ENCODE measurements at places on chromosomes 12 and 14.

- no peak overlapping the region for H3K4me3 ChIP-seq
- H3K27ac ChIP-seq, result no peak overlapping the region
- no peaks in the 10 kb centered on the region for H3K27me3 ChIP-seq
- no peaks in the 10 kb centered on the region for H3K36me3 ChIP-seq
- DNase-seq, result no peak
- peaks cover 4% of the 10 kb centered on the region for H3K4me1 ChIP-seq
Measured at GRCh38 chr14:87286826-87287225, 706.2 kb downstream of the GALC start.

DNA sequence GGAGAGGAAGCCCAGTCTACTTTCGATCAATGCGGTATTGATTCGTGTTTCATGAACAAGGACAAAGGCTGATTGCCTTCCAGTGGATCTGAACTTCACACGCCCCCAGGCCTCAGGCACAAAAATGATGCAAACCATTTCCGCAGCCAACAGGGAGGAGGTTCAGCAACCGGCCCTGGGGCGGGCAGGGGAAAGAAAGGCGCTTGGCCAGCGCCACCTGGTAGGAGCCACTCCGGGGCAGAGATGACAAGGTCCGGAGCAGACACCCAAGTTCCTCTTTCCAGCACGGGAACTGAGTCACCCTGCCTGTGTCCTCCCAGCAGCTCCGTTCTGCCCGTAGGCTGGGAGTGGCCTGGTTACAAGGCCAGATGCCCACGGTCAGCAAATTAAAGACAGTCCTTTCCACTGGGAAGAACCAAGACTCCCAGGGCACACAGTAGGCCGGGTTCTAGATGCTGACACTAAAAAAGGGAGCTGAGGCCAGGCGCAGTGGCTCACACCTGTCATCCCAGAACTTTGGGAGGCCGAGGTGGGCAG lies 136.3 kb downstream of the SCARB1 start:
- no peak for DNase-seq
- H3K4me1 ChIP-seq, result peaks cover 19% of the 10 kb centered on the region
- no peaks in the 10 kb centered on the region for H3K27me3 ChIP-seq
- H3K27ac ChIP-seq, result no peak overlapping the region

DNA sequence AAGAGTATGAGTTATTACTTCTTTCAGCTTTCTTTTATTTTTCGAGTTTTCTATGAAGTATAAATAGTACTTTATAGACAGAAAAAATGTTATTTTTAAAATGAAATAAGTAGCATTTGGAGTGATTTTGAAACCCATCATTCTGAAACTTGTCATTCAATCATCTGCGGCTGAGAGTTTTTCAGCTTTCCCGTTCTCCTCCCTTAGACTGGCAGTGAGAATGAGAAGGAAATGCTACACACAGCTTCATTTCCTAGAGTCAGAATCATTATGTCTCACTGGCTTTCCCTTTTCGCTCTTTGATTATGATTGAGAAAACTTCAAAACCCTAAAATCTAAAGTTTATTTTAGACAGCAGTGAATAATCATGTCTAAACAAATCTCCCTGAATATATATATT lies 33.7 kb upstream of the GNPNAT1 start:
- DNase-seq, result no peak
- H3K4me1 ChIP-seq, result peaks cover 4% of the 10 kb centered on the region
- H3K36me3 ChIP-seq, result no peaks in the 10 kb centered on the region
- H3K27ac ChIP-seq, result no peak overlapping the region
- H3K4me3 ChIP-seq, result no peak overlapping the region

DNA sequence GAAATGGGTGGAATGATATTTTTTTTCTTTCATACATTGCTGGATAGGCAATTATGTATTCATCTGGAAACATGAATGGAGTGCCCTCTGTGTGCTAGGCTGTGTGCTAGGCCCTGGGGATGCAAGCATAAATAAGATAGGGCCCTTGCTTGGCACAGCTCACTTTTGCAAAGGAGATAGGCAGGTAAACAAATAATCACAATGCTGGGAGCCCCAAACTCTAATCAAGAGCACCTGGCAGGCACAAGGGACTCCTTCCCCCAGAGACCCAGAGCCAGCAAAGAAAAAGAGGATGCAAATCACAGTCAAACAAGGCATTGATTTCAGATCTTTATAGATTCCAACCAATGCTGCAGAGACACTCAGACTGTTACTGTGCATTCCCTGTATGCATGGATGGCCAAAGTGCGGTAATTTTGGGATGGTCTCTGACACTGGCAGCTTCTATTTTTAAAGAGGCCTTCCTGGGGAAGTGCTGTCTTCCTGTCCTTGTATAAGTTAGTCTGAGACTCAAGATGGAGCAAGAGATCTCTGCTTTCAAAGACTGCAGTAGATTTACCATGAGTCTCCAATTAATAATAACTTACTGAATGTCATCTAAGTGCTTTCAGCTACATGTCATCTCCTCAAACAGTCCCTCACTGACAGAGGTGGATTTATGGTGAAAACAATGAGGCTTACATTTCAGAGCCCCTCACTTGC lies 45.1 kb upstream of the CPM start:
- no peak overlapping the region for H3K27ac ChIP-seq
- no peaks in the 10 kb centered on the region for H3K27me3 ChIP-seq
- no peak overlapping the region for H3K4me3 ChIP-seq
- H3K4me1 ChIP-seq, result peaks cover 21% of the 10 kb centered on the region
- no peak for DNase-seq

DNA sequence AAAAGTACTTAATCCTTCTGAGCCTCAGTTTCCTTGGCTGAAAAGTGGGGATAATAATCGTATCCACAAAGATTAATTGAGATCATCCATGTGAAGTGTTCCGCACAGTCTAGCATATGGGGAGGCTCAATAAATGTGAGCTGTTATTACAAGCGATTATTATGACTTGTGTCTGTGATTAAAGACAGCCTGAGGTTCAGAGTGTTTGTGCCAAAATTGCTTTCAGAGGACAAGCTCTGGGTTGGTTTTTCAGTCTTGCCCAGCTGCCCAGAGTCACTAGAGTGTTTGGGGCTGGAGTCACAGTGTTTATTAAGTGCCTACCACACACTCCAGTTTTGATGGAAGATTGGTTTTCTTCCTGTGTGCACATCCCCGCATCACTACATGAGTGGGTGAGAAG lies 53.5 kb downstream of the NTF3 start:
- H3K27me3 ChIP-seq, result no peaks in the 10 kb centered on the region
- H3K4me3 ChIP-seq, result no peak overlapping the region
- peaks cover 19% of the 10 kb centered on the region for H3K4me1 ChIP-seq

DNA sequence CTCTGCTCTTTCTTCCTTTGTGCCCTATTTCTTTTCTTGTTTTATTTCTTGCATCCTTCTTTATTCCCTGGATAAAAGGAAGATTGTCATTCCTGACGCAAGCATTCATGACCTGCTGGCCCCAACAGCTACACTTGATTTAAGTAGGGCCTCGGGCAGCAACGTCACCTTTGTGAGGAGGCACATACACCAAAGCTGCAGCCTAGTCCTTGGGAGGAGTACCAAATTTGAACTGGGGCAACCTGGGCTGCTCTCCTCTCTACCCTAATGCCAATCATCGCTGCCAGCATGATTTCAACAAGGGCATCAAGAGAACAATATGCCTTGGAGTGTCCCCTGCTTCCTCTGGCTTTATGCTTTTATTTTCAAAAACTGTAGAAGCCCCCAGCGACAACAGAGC lies 76.4 kb downstream of the C12orf50 start:
- H3K27me3 ChIP-seq, result no peaks in the 10 kb centered on the region
- no peaks in the 10 kb centered on the region for H3K36me3 ChIP-seq
- no peaks in the 10 kb centered on the region for H3K4me1 ChIP-seq
- DNase-seq, result no peak
- no peak overlapping the region for H3K27ac ChIP-seq

DNA sequence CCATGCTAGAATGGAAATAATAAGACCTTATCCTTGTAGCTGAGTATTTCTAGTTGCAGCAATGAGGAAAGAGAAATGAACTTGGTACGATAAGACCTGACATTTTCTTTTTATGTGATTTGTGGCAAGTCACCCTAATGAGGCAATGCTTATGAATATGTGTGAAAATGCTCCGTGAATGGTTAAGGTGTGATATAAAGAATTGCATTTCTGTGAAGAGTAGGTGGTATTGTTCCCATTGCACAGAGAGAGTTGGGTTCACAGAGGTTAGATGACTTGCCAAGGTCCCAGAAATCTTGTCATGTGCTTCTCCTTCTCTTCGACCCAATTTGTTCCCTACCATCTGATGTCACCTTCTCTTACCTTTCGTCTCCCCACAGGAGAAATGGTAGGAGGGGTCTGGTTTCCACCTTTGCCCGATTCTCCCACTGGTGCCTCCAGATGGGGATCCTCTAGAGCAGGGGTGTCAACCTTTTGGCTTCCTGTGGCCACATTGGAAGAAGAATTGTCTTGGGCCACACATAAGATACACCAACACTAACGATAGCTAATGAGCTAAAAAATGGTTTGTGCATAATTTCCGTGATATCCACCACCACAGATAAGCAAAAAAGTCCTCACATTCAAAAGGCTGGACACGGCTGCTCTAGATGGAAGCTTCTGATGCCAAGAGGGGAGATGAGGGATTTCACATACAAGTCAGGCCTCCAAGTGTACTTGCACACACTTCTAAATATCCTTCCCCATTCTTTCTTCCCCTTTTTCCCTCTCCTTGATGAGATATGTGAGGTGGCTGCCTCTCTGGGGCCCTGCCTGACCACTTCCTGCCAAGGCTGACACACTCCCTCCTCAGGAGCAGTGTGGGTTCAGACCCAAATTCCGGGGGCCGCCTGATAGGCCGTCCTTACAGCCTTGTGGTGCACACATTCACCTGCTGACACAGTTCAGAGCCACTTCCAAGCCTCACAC lies 96.1 kb downstream of the PLXNC1 start:
- no peaks in the 10 kb centered on the region for H3K4me1 ChIP-seq
- H3K36me3 ChIP-seq, result no peaks in the 10 kb centered on the region
- no peaks in the 10 kb centered on the region for H3K27me3 ChIP-seq
- H3K4me3 ChIP-seq, result no peak overlapping the region
- no peak for DNase-seq
- H3K27ac ChIP-seq, result no peak overlapping the region

DNA sequence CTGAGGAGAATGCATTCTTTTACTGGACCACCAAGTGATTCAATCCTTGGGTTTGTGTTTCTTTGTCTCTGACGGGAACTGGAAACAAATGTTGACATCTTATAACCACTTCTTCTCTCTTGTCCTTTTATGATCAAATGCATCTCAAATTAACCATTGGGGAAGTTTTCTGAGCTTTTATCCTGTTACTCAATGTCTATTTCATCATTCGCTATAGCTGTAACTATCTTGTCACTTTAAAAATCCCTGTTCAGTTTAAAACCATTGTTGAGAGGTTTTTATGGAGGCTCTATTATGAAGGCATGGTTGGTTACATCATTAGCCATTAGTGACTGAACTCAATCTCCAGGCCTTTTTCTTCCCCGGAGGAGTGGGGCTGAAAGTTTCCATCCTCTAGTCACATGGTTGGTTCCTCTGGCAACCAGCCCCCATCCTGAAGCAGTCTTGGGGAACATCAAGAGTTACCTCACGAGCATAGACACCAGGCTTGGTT lies 2.7 kb upstream of the CLEC6A start:
- no peaks in the 10 kb centered on the region for H3K36me3 ChIP-seq
- DNase-seq, result no peak
- H3K4me1 ChIP-seq, result no peaks in the 10 kb centered on the region
- no peak overlapping the region for H3K4me3 ChIP-seq
- H3K27ac ChIP-seq, result no peak overlapping the region

GRCh38 chr14:28635387-28635786 lies 131.2 kb upstream of the FOXG1 start:
- H3K4me1 ChIP-seq, result no peaks in the 10 kb centered on the region
- peak; percentile 57 for DNase-seq
- H3K27ac ChIP-seq, result no peak overlapping the region
- H3K36me3 ChIP-seq, result no peaks in the 10 kb centered on the region
- no peaks in the 10 kb centered on the region for H3K27me3 ChIP-seq

DNA sequence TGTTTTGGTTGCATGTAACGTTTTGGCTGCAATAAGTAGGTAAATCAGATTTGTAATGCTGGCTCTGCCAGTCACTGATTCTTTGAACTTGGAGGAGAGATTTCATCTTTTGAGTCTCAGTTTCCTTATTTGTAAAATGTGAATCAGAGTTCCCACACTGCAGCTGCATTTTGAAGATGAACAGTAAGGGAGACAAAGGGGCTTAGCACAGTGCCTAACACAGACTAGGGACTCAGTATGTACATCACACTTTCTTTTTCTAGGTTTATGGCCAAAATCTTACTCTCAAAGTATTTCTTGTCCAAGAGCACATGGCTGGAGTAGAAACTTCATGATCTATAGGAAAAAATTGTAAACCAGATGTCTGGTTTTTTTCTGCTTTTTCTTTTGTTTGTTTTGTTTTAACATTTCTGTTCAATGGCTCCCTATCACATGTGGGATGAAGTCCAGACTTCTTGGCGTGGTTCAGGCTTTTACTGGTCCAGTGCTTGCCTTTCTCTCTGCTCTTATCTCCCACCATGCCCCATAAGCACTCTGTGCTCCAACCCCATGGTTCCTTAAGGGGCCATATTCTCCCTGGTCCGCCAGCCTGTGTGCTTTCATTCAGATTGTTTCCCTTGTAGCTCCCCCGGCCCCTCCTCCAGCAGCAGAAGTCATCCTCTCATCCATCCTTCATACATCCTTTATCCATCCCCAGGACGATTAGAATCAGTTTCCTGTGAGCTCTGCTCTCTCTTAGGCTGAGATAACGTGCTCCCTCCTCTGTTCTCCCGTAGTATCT lies 58.0 kb downstream of the SYNE2 start:
- no peak overlapping the region for H3K27ac ChIP-seq
- no peaks in the 10 kb centered on the region for H3K36me3 ChIP-seq
- no peak for DNase-seq
- H3K27me3 ChIP-seq, result no peaks in the 10 kb centered on the region
- no peak overlapping the region for H3K4me3 ChIP-seq
- peaks cover 8% of the 10 kb centered on the region for H3K4me1 ChIP-seq

DNA sequence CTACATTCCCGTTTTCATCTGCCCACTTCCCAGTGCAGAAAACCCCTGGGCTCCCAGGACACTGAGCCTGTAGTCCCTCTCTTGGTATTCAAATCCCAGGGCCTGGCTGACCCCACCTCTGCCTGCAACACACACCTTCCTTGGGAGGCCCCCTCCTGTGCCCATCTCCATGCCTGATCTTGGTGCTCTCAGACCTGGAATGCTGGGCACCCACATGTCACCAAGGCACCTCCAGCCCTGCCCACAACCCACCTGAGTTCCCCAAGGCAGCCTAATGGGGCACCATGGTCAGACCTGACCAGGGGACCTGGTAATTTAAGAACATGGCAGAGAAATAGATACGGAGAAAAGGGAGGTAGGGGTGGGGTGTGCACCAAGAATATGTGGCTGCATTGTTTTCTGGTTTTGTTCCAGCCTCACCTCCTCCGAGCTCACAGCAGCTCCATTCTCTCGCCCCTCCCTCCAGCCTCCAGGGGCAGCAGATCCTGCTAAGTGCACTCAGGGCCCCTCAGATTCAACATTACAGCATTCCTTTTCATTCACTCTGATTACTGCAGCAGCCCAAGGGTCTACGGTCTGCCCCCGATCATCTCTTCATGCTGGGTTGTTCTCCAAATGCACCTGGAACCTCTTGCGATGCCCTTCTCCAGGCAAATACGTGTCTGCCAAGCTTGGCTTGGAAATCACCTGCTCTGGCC lies 9.2 kb upstream of the HSP90AA1 start:
- H3K27me3 ChIP-seq, result no peaks in the 10 kb centered on the region
- no peak for DNase-seq
- no peaks in the 10 kb centered on the region for H3K36me3 ChIP-seq
- H3K4me3 ChIP-seq, result no peak overlapping the region
